GM06990 (cell line): ENCODE measurements at places on chromosomes 7 and 10.

DNA sequence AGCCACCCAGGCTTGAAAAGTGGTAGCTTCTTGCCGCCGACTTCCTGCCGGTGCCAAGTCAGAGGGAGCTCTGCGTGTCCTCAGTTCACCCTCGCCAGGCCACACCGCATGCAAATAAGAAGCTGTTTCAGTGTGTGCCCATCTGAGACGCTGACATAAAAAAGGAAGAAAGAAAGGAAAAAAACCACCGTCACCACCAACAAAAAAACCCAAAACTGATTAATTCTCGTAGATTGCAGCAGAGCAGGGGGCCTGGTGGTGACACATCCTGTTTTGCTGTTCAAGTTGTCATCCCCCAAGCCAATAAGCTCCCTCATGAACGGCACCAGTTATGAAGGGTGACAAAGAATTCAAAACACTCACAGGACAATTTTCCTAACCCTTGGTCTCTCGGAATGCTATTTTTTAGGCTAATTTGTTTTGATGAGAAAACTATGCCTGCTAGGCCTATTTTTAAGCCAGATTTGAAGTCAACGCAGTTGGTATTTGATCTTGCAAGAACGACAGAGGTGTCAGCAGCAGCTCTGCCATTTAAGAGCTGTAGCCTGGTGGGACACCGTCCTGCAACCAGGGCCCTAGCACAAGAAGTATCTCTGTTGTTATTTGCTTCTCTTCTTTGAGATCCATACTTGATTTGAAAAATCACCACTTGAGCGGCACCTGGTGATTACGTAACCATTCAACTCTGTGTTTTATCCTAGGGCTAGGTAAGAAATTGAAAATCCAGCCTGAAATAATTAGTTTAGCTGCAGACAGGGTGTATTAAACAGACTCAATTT, 145.6 kb downstream of the PFKFB3 start:
- DNase-seq = peak; percentile 72

GRCh38 chr10:71423901-71424300, 27.2 kb downstream of the CDH23 start:
- no peak for DNase-seq

- DNase-seq = no peak
These were observed 23.7 kb upstream of the NUB1 start for GRCh38 chr7:151317936-151318335.

GRCh38 chr10:44344727-44345126, 40.2 kb downstream of the CXCL12 start:
- no peak for DNase-seq
